ENCODE measurements at places on chromosomes 3 and 15. TPM values are rescaled to one million over a fixed set of nuclear protein-coding genes. Genes with fewer than 3 reads are reported as not detected.
A peak's percentile ranks its signal among the peaks of the same experiment; 100 is the strongest.

GRCh38 chr3:108780235-108780634 lies 23.0 kb upstream of the RETNLB start:
- no peak for DNase-seq

Gene SEMA6D
- 1.2 TPM for total RNA-seq

GRCh38 chr3:126461450-126462070 lies 14.1 kb downstream of the ZXDC start:
- DNase-seq: no peak

Gene CADPS
- not detected for total RNA-seq

DNA sequence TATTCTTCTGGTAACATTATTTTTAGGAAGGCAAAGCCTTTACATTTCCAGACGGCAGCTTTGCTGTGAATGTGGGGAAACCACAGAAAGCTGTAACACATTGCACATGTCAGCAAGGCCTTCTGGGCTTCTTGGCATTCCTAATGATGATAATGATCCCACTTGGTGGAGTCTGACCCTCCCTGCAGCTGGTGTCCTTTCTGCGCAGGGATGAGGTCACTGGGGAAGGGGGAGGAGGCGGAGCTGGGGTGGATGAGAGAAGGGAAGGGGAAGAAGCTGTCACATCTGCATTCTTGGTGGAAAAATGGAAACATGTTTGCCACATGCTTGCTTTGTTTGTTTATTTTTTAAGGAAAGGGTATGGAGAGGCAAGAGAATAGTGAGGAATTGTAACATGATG lies 68.6 kb downstream of the FILIP1L start:
- DNase-seq: peak; percentile 97

DNA sequence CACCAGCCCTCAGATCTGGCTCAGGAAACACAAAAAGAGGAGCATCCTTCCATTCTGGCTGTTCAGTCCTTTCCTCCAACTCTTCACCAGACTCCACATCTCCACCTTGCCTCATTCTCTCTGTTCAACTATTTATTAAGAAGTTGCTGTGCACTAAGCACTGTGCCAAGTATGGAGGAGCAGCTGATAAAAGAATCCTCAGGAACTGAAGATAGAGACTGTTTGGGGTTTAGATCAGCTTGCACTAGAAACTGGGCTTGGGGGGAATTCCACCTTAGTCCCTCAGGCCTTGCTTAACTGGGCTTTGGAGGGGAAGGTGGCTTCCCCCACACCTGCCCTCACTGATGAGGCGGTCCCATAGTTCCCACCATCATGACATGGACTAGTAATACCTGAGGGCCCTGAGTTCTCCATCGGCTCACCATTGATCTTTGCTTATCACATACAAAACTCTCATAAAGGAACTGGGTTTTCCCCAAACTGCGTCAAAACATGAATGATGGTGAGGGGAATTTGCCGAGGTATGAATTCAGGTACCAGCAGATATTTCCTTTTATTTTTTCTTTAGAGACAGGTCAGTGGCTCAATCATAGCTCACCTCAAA lies 1.7 kb upstream of the CCR8 start:
- DNase-seq: no peak

Gene DNAJA4
- 9.8 TPM for total RNA-seq

Gene AADACL2
- total RNA-seq: not detected

DNA sequence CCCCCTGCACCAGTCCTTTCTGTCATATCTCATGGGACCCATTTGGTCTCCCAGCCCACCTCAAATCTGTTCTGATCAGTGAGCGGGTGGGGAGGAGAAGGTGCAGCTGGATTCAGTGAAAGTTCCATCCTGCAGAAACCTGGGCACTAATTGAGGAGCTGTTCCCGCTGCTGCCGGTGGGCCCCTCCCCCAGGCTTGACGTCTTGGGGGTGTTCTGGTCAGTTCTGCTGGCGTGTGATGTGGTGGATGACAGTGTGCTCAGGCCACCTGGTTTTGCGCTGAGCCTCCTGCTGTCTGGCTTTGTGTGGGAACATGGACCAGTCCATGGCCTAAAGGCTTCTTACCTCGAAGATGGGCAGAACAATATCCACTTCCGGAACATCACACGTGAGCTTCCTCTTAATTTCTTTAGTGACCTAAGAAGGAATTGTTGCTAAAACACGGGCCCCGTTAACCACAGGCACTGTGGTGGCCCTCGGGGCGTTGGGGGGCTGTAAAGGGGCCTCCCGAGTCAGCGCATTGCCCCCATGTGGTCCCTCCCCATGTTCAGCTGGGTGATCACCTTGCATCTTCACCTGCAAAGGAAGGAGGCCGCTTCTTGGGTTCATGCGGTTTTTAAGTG lies 59.7 kb downstream of the RGMA start:
- peak; percentile 31 for DNase-seq

DNA sequence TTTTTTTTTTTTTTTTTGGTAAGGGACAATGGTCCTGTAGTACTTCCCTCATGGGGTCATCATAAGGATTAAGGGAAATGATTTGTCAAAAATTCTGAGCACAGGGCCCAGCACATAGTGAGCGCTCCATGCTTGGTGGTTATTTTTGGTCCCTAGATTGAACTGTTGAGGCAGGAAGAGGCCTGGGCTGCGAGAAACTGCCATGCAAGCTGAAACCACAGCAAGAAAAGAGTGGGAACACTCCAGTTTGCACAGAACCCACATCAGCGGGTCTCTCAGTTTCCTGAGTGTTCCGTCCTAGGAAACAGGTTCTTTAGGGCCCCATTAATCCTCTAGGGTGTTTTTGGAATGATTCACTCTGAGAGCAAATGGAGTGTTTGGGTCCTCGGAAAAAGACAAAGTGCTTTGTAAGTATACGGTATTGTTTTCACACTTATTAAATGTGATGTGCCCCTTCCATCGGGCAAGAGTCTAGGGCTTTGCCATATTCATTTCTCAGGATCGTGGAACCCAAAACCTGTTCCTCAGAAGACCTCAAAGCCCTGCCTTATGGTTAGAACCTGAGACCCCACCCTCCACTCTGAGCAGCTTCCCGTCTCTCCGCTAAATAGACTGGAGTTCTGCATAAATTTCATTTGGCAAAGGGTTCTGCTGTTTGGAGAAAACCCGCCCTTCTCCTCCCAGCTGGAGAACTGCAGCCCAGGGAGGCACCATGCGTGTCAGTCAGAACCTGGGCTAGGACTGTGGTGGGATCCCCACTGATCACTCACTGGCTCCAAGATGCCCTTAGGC lies 60.4 kb downstream of the SPSB4 start:
- DNase-seq: no peak

Gene RLBP1
- total RNA-seq: not detected

Gene GOLGA8S
- not detected for total RNA-seq

DNA sequence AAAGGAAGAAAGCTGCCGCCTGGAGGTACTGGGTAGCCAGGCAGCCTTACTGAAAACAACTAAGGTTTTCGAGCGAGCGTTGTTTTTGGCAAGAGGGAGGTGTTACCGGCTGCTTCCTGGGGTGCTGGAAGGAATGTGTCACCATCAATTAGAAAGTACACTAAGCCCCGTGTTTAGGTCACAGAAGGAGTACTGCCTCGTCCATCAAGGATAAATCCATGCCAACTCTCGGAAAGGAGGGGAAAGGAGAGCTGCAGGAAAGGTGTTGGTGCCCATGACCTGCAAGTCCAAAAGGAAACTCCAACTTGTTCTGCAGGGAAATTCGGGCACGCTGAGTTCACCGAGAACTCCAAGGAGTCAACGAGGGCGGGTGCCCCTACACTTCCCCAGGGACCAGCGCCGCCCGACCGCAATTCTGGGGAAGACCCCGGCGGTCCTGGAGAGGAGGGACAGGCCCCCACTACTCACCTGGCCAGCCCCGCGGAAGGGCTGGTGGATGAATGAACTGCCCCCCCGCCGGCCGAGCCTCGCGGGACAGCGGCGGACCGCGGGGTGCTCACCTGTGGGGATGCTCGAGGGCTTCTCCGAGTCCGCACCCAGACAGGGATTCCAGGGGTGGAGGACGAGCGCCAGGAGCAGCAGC lies 542 bp downstream of the PLOD2 start:
- peak; percentile 90 for DNase-seq

DNA sequence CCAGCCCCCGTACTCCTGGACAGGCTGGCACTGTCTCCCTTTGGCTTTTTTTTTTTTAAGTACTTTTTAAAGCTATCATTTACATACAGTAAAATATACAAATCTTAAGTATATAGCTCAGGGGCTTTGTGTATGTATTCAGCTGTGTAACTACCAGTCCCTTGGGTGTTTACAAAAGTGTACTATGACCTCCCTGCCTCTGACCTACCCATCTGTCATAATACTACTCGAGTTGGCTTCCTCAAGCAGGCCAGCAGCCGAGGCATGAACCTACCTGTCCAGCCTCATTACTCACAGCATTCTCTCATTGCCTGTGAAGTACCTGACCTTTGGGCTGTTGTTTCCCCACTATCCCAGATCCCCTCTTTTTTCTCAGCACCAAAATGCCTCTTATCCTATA lies 33.2 kb downstream of the ABHD2 start:
- no peak for DNase-seq

- DNase-seq: no peak
Measured at GRCh38 chr3:127858937-127859336, 36.6 kb upstream of the MGLL start.

DNA sequence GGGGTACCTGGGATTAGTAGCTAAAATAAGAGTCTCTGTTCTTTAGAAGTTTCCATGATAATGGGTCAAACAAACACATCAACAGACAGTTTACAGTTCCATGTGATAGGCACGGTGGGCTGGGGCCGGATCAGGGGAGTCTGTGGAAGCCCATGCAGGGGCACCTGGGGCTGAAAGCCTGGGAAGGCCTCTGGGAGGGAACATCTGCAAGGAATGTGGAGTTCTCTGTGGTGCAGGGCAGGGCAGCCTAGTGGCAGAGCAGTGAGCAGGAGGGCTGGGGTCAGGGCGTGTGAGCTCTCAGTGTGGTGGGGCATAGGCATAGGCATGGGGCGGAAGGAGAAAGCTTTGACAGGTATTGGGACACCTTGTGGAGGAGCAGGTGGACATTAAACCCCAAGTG lies 207.7 kb upstream of the TRIM42 start:
- DNase-seq: no peak

- peak; percentile 35 for DNase-seq
Measured at GRCh38 chr3:177836671-177837070, 639.4 kb upstream of the TBL1XR1 start.

Gene PLSCR2
- not detected for total RNA-seq

GRCh38 chr3:195221015-195221853 lies 49.7 kb downstream of the XXYLT1 start:
- peak; percentile 62 for DNase-seq

Gene IGF2BP2
- 56.2 TPM for total RNA-seq

DNA sequence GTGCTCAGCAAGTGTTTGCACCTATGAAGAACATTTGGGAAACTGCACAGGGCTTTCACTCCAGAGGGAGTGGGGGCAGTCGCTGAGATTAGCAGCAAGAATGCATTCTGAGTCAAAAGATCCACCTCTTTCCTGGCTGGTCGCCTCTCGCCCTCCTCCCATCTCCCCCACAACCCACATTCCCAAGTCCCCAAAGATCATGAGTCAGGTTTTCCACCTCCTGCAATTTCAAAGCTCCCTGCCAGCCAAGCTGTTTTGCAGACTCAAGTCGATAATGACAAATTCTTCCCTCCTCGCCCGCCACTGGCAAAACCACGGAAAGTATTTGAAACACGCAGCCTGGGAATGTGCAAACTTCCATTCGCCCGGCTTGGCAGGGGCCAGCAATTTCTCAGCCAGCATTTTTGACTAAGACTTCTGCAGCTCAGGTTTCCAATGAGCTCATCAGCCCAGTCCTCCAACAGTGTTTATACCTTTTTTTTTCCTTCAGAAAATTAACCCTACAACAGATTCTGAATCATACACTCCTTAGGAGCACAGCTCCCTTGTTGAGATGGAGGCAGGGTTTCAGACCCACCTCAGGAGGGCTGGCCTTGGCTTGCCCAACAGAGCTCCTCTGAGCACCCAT lies 181.4 kb downstream of the SMAD6 start:
- peak; percentile 100 for DNase-seq

DNA sequence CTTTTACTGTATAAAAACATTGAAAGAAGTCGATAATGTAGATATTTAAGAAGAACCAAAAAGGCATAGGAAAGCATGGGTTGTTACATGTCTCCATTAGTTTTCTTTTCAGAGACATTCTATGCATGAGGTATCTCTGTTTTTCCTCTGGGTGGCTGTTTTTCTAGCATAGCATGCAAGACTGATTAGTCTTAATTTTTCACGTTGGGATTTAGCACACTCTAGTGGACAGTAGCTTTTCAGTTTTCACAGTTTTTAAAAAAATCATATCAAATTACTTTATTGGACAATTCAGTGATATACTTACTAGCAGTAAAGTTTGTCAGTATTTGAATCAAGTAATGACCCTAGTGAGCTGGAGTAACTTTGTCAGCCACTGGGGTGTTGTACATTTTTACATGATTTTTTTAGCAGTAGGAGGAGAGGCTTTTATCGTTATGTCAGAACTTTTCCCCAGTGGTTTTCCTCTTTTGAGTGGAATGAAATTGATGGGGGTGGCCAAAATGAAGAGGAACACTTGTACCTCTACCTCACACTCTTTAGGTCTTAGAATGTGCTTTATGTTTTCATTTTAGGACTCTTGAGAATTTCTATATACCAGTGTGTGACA lies 57.2 kb downstream of the SEC22A start:
- peak; percentile 60 for DNase-seq

- no peak for DNase-seq
Measured at GRCh38 chr3:163518065-163518464, 1560.2 kb downstream of the SI start.

- DNase-seq: peak; percentile 88
Measured at GRCh38 chr15:69760890-69761568, 308.4 kb downstream of the RPLP1 start.

- no peak for DNase-seq
Measured at GRCh38 chr3:17260257-17260656, 375.5 kb downstream of the PLCL2 start.

DNA sequence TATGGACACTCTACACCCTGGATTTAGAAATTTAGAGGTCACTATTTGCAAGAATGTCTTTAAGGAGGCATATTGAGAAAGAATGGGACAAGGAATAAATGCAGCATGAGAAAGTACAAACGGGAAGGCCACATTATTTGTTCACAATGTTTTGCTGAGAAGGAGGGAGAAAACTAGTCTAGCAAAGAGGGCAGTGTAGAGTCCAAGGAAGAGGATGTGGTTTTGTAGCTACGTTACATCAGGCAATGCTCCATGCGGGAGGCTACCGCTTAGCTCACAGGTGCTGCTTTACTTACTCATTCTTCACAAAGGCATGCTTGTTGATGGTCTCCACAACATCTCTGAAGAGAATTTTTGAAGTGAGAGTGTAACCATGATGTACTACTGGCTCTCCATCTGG lies 191.1 kb downstream of the PLCH1 start:
- no peak for DNase-seq

Gene TRA2B
- 114 TPM for total RNA-seq

Gene CCR4
- not detected for total RNA-seq

Measured in myocyte (in vitro differentiated cells).